ENCODE measurements at places on chromosomes 5 and 9.

GRCh38 chr5:171283753-171284152 is 25.3 kb upstream of the TLX3 start:
- no peak for DNase-seq

GRCh38 chr5:65926893-65927292 is 518 bp downstream of the ERBIN start:
- DNase-seq, result no peak

GRCh38 chr5:179427676-179428056 is 82.4 kb upstream of the ADAMTS2 start:
- no peak for DNase-seq

GRCh38 chr9:136429683-136430491 is 9.8 kb downstream of the INPP5E start:
- DNase-seq, result no peak

GRCh38 chr5:14206028-14206725 is 63.0 kb downstream of the TRIO start:
- DNase-seq, result no peak

DNA sequence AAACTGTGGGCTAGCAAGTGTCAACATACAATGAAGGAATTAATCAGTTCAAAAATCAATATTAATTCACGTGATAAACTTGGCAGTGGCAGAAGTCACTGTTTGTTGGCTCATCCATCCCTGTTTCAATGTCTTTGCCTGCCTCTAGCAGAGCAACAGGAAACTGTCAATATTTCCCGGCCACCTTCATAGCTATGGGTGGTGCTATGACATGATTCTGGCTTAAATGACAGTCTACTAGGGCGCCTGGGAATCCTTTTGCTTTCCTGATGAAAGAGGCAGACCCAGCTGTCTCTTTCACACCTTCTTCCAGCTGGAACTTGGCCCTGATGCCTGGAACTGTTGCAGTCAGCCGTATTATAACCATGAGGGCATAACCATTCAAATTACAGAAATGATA is 72.1 kb upstream of the DNAH5 start:
- DNase-seq, result no peak

DNA sequence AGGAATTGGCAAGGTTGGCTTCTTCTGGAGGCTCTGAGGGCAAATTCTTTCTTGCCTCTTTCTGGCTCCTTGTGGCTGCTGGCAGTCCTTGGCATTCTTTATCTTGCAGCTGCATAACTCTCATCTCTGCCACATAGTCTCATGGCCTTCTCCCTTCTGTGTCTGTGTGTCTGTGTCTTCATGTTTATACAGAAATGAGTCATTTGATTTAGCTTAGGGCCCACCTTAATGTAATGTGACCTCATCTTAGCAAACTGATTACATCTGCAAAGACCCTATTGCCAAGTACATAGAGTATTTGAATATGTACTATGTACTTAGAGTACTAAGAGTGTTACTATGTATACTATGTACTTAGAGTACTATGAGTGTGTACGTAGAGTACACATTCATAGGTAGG is 122.5 kb downstream of the RFK start:
- DNase-seq, result no peak

GRCh38 chr9:16276866-16277265 is 593.6 kb downstream of the BNC2 start:
- no peak for DNase-seq

- DNase-seq, result no peak
These were observed 40.0 kb upstream of the MYO10 start for GRCh38 chr5:16975950-16976624.

DNA sequence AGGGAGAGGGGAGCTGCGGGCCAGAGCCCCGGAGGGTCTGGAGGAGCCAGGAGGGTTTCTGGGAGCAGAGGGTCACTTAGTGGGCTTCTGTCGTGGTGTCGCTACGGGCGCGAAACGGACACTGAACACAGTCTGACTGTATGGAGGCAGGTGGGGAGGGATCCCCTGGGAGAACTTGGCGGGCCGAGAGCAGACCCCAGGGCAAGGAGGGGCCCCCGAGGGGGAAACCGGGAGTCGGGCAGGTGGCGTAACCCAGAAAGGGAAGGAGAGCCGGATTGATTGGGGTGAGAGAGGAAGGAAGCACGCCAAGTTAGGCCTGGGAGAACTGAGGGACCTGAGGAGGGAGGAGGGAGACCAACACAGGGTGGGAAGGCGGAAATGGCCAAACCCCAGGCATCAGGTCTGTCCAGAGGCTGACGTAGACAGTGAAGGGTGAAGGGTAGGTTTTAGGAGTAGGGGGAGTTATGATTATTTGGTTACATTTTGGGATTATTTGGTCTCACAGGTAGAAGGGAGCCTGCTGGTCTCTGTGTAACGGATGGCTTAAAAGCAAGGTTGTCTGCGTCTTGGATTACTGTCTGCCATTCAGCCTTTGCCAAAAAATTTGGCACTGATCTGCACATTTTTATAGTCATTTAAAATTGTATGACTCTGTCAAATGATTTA is 3.3 kb upstream of the MSMP start:
- peak; percentile 44 for DNase-seq

GRCh38 chr9:86731511-86732063 is 215.7 kb downstream of the GAS1 start:
- no peak for DNase-seq

GRCh38 chr9:74940600-74940999 is 12.1 kb downstream of the C9orf40 start:
- DNase-seq, result no peak

DNA sequence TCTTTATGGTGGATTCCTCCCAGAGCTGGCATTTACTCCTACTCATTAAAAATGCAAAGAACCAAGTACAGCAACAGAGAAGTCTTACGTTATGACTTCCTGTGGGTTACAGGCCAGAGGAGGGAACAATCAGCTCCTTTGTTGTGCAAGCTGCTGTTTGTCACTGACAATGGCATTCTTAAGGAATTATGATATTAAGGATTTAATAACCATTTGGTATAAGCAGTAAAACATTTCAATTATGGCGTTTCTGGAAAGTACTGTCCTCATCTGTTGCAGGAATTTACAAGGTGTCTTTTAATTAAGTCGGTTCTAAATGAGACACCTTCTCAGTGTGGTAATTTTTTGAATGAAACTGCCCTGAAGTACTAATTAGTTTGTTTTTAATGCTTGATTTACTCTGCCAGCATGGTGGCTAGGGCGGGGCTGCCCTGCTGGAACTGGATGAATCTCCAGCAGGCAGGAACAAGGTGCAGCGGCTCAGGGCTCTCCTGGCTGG is 49.1 kb upstream of the VDAC1 start:
- DNase-seq, result no peak

DNA sequence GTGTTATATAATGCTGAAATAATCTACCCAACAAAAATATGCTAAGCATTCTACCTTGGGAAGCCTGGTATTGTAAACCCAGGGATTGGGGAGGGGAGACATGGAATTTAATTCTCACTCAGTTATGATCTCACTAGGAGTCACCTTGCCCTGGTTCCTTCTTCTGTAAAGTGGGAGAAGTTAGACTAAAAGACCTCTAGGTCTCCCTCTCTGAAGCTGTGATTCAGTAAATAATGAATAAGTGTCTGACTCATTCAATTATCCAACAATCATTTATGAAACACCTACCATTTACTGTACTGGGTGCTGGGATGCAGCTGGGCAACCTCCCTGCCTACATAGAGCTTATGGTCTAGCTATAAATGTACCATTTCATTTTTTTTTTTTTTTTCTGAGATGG is 20.2 kb upstream of the SPARC start:
- DNase-seq, result no peak

DNA sequence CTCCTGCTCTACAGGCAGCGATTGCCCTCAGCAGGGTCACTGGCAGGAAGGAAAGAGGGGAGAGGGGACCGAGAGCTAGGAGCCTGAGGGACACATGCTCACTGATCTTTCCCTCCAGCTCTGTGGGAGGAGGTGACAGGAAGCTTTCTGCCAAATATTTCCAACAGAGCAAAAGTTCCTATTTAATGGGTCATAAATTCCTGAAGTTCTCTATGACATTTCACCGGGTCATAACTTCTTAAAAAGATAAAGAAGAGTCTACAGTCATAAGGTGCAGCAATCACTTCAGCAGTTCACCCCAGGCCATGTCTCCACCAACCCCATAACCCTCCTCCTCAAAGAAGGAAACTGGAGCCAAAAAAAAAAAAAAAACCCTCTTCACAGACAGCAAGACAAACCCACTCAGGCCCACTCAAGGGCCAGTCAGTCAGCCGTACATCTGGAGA is 481.1 kb downstream of the NR2F1-AS1 start:
- DNase-seq, result no peak

DNA sequence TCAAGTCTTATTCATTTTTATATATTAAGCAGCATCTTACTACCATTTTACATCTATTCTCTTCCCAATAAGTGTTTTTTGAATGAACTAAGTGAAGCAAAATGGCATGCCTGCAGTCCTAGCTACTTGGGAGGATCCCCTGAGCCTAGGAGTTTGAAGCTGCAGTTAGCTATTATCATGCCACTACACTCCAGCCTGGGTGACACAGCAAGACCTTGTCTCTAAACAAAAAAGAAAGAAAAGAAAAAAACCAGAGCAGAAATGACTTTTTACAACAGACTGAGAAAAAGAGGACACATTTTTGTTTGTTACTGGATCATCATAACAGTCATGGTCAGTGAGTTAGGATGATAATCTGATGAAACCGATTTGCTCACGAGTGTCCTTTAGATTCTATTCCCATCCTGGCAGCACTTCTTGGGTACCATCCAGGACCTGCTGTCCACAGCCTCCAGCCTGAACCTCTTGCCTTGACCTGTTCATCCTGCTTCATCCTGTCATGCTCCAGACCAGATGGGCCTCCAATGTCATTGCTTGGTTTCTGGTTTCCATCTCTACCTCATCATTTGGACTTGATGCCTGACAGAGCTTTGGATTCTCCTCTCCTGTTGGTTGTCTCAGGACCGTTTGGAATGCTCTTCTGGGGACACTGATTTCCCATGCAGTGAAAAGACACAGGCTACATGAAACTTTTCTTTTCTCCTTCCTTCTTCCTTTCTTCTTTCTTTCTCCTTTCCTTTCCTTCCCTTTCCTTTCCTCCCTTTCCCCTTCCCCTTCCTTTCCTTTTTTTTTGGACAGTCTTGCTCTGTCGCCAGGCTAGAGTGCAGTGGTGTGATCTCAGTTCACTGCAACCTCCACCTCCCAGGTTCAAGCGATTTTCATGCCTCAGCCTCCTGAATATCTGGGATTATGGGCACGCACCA is 50.1 kb upstream of the GLRX start:
- DNase-seq, result no peak

All from progenitor cell of endocrine pancreas (in vitro differentiated cells).